ENCODE measurements at places on chromosomes 16 and 17.

GRCh38 chr17:34399725-34400124, 36.7 kb upstream of the CCL1 start:
- no peak for DNase-seq

DNA sequence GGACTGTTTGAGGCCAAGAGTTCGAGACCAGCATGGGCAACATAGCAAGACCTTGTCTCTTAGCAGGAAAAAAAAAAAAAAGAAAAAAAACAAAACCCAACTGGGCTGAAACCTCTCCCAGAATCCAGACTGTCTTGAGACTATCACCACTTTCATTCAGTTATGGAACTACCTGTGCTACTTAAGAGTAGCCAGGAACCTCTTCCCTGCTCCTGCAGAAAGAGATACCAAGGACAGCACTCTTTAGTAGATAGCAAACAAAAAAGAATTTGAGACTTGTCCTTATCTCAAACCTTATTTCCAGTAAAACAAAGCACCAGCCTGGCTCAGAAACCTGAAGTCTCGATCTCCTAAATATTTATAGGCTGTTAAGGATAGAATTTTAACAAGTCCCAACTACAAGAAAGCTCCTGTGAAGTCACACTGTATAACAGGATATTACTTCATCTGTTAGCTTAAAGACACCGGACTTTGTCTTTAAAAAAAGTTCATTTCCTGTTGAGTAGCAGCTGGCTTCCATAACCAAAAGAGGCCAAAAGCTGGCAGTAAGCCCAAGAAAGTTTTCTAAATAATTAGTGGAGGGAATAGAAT, 5.1 kb downstream of the CDR2 start:
- DNase-seq: no peak

- DNase-seq: no peak
Measured at GRCh38 chr17:1374431-1375177, 25.4 kb downstream of the YWHAE start.

- DNase-seq: no peak
Measured at GRCh38 chr16:87056551-87056950, 260.6 kb downstream of the C16orf95 start.

GRCh38 chr17:73430165-73430680, 118.4 kb upstream of the CDC42EP4 start:
- no peak for DNase-seq

GRCh38 chr17:4310354-4311060, 46.7 kb upstream of the ANKFY1 start:
- DNase-seq: no peak

DNA sequence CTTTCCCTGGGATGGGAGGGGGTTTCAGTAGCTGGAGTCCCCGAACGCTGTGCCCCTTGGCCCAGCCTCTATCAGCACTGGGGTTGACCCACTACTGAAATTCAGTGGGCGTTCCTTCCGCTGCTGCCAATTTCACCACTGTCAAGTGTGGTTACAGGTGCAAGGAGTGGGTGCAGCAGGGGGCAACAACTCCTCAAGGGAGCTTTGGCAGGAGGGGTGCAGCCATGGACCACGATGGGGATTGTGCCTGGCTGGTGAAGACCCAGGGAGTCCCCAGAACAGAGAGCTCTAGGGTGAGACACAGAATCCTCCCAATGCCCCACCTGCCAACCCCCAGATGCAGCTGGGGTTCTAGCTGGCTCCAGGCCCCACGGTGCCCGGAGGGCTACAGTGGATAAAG, 123.5 kb upstream of the SDK2 start:
- no peak for DNase-seq

DNA sequence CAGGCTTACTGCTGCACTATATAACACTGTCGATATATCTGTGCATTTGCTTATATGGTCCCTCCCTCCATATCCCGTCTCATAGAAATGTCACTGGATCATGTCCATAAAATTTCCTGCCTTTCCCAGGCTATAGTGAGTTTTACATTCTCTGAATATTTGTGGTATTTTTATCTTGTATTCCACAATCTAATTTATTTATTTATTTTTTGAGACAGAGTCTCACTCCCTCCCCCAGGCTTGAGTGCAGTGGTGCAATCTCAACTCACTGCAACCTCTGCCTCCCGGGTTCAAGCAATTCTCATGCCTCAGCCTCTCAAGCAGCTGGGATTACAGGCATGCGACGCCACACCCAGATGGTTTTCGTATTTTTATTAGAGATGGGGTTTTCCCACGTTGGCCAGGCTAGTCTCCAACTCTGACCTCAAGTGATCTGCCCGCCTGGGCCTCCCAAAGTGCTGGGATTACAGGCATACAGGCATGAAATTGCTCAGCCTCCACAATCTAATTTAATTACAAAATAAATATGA, 12.9 kb downstream of the TRIM37 start:
- peak; percentile 94 for DNase-seq

GRCh38 chr17:54494721-54495715, 405.6 kb upstream of the TOM1L1 start:
- no peak for DNase-seq

DNA sequence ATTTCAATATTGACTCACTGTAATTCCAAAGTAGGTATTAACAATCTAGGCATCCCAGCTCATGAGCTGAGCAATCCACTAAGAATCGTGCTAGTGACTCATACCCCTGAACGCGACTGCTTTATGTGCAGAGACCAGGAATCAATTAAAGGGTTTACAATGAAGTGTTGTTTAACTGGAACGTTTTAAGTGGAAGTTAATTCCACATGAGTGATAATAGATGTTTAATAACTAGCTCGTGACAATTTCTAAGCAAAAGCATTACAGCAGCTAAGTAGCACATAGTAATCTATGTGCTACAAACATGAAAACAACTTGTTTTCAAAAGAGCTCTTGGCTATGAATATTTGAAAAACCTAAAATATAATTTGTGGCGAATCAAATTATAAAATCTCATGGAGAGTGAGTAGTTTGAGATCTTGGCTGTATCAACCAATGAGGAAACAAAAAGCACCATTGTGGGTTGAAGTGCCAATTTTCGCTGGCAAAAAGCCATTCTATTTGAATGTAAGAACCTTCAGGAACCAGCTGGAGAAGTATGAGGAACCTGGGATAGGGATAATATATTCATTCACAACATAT, 9.4 kb downstream of the GJC1 start:
- peak; percentile 94 for DNase-seq

DNA sequence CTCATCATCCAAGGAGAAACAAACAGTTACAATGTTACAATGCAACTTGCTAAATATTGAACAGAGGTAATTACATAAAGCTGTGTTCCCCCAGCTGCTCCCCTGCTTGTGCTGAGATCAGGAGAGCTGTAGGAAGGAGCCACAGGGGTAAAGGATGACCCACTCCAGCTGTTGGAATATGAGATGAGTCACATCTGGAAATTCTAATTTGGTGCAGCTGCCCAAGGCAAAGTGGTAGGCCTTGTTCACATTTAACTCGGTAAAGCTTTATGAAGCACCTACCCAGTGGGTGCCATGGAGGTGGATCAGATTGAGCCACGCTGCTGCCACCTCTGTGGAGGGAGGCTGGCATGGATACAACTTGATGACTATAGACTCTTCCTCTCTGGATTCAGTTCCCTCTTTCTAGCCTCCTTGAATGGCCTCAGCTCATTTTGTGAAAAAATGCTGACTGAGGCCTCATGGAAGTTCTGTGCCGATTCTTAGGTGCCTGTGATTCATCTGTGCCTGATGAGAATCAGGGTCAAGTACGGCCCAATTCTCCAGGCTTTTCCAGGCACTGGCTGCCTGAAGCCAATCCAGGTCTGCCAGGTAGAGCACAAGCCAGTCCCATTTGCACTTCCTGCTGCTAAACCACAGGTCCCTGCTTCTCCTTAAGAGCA, 7.4 kb downstream of the ZNF689 start:
- DNase-seq: no peak

- DNase-seq: no peak
Measured at GRCh38 chr16:27811881-27812280, 251.6 kb downstream of the GSG1L start.

- DNase-seq: no peak
Measured at GRCh38 chr16:1689853-1690252, 11.8 kb downstream of the JPT2 start.

DNA sequence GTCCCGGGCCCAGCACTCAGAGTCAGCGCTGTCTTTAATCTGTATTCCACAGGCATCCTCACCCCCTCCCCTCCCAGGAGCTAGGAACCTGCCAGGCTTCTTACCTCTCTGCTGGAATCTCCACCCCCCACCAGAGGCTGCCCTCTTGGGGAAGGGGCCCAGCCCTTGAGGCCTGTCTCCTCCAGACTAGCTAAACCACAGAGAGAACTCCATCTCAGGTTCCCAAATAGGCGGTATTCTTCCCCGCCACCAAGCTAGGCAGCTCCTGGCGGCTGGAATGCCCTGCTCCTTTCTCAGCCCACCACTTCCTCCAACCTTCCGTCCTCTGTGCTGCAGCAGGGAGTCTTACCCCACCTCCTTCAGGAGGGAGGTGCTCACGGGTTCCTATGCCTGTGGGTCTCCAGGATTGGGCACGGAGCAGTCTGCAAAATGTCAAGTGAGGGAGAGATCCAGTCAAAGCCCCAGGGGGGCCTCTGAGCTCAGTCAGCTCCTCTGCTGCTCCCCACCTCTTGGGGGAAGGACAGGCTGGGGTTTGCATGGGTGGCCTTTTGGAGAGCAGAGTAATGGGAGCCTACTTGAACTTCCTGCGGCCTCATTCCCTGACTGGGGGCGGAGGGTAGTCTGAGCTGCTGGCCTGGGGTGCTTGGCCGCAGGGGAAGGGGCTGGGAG, 55.7 kb downstream of the SREBF1 start:
- no peak for DNase-seq

DNA sequence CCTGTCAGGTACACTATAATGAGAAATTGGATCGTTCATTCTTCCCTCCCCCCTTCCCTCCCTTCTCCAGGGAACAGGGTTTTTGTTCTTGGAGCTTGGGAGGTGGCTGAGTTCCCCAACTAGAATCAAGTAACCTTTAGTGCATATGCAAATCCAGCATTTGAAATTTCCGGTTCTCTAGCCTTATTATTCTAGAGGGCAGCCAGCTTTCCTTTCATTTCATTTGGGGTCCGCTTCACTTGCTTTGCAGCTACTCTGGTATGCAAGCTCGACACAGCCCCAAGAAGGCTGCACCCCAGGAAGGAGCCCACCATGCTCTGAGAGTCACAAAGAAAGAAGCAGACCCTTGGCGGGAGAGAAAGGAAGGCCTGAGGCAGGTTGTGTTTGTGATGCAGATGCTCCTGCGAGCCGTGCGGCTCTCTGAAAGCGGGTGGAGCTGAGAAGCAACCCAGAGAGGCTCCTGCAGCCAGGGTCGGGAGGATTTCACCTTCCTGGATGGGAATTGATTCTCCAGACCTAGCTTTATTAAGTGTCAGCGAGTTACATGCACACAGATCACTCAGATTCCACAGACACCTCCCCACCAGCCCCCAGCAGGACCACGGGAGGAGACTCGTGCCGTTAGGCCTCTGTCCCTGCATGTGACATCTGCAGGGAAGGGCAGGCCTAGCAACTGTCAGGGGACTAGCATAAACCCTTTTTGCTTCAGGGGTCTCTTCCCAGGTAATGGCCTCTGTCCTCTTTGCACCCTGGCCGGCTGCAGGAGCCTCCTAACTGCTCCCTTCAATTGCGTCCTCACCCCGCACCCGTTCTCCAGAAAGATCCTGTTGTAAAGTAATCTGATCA, 34.5 kb downstream of the PMM2 start:
- no peak for DNase-seq

- no peak for DNase-seq
Measured at GRCh38 chr16:88893127-88893968, 26.9 kb upstream of the PABPN1L start.

GRCh38 chr16:55324285-55325079, 479 bp downstream of the IRX6 start:
- no peak for DNase-seq

DNA sequence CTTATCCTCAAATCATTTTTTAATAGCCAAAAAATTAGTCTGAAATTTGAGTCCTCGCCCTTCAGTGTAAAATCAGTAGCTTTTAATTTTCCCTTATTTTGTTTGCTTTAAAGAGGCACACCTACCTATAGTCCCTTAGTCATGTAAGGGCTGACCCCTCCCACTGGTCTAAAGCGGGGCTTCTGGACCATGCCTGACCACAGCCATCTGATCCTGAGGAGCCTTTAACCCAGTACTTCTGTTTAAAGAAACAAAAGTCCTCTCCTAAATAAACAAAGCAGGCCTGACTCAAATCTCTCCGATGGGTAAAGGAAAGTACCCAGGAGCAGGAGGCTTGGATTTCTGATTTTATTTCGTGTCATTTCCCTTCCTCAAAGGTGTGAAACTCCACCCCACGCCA, 92.0 kb upstream of the CCL2 start:
- no peak for DNase-seq

GRCh38 chr17:81309140-81309858, 14.2 kb upstream of the SLC38A10 start:
- DNase-seq: no peak

DNA sequence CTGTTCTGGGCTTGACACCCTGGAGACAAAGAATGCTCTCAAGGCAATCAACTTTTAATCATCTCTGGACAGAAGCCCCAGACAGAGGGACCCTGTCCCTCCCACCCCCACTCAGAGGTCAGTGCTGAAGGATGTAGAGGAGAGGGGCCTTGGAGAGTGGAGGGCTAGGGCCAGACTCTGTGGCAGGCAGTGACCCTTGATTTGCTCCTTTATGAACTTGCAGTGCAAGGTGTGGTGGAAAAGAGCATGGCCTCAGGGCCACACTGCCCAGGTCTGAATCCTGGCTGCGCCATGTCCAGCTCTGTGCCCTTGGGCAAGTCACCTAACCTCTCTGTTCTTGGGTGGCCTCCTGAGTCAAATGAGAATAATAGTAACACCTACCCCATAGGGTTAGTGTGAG, 134.3 kb downstream of the TMEM132E start:
- DNase-seq: no peak

- no peak for DNase-seq
Measured at GRCh38 chr17:63542942-63543821, 7.1 kb upstream of the DCAF7 start.

DNA sequence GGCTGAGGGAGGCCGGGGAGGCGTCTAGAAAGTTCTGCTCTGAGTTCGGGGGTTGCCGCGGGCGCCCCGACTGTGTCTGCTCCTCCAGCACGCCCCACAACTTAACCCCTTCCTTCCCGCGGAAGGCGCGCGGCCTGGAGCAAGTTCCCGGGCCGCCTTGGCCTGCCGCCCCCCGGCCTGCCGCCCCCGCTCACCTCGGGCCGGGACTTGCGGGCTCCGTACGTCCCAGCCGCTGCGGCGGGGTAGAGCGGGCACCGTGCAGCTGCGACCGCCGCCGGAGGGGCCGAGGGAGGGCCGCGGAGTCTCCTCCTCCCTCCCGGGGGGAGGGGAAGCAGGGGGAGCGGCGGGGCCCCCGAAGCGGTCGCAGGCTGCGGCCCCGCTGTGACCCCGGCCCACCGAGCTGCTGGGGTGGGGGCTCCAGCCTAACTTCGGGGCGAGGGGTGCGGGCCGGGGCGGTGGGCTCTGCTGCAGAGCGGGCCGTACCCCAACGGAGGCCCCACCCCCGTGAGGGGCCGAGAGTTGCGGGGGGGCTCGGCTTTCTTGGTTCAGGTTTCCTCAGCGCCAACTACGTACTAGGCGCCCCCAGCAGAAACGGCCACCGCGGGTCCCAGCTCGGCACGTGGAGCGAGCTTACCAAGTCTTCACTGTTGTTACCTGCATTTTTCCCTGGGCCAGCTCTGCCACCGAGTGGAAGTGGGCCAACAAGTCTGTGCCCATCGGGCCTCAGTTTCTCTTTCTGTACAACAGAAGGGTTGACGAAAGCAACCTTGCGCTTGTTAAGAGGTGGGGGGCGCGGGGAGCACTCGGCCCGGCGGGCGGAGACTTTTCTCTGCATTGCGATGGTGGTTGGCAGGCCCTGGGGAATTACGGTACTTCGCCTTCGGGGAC, at the start of gene CCDC102A:
Gene CCDC102A, minus strand, starts transcription at position 266 of the 888 bp plus-strand sequence. CDS start 7,394 bp downstream, outside the sequence.
- peak; percentile 10 for DNase-seq

GRCh38 chr16:78681743-78682142, 582.3 kb downstream of the WWOX start:
- DNase-seq: no peak

GRCh38 chr17:64661726-64661975, 456 bp downstream of the SMURF2 start:
- no peak for DNase-seq

All from HS-5 (cell line).